ENCODE measurements at places on chromosomes 7 and 10.

DNA sequence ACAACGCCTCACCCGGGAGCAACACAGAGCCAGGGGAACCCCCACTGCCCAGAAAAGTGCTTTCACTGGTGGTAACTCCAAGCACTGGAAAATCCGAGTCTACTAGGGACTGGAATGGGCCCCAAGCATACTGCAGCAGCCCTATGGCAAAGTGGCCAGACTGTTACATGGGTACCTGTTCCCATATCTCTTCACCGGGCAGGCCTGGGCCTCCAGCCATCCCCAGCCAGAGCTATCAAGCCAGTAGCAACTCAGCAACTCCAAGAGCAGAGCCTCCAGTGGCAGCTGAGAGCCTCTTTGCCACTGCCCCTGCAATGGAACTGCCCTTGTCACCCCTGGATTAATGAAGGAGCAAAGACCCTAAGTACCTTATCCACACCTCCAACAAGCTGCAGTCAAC, 73.5 kb downstream of the HBP1 start:
- no peaks in the 10 kb centered on the region for H3K27me3 ChIP-seq
- no peaks in the 10 kb centered on the region for H3K4me1 ChIP-seq
- DNase-seq = no peak
- no peak overlapping the region for H3K27ac ChIP-seq

- H3K27me3 ChIP-seq = no peaks in the 10 kb centered on the region
- H3K4me1 ChIP-seq = peaks cover 57% of the 10 kb centered on the region
- no peak for DNase-seq
- no peak overlapping the region for H3K4me3 ChIP-seq
Measured at GRCh38 chr10:79355420-79356017, 8.2 kb downstream of the PPIF start.

DNA sequence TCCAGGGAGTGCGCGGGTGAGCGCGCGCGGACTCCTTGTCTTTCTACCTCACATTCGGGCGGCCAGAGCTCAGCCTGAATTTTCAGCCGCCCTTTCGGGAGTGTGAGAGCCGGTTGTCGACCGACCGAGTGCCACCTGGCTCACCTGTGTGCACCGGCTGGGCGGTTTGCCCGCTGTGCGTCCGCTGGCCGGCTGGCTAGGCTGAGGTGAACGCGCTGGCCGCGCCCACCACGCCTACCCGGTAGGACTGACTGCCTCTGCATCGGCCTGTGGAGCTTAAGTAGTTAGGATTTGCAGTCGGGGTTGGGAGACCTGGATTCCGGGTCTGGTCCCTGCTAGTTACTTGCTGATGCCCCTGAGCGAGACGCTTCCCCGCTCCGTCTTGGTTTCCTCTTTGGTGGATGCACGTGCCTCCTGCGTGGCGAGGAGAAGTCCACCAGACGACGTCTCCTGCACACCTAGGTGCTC, 553 bp downstream of the TSPAN15 start:
- H3K4me3 ChIP-seq = peak overlapping the region; percentile 50
- H3K27ac ChIP-seq = no peak overlapping the region

DNA sequence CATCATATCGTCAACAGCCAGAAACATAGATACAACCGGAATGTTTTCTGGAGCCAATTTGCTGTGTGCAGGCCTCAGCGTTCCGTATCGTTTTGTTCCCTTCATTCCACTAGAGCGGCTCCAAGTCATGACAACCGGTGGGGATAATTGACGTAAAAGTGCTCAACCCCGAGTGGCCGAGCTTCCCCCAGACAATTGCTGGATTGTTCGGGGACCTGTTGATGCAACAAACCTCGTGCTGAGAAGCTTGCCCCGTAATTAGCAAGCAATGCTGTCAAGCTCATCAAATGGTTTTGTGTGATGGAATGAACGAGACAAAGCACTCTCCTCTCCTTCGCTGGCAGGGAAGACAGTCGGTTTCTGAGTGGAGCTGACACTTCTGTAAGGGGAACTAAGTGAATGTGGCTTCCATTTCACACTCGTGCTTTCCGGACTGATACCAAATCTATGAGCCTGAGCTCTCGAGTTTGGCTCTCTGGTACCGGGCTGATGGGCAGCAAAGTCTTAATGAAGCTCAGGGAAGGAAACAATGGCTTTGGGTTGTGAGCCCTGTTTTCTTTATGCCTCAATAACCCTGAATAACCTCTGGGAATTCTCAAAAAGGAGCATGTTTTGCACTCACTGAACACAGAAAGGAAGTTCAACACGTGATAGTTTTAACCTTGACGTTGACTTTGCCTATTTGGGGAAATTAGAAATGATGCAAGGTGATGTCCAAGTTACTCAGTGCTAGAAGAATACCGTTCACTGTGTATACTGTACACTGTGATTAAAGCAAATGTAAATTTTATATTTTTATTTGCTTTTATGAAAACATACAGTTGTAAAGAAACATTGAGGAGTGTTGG, 220.5 kb downstream of the BAMBI start:
- no peaks in the 10 kb centered on the region for H3K36me3 ChIP-seq
- no peaks in the 10 kb centered on the region for H3K27me3 ChIP-seq
- H3K4me3 ChIP-seq = no peak overlapping the region
- no peak overlapping the region for H3K27ac ChIP-seq
- DNase-seq = no peak

DNA sequence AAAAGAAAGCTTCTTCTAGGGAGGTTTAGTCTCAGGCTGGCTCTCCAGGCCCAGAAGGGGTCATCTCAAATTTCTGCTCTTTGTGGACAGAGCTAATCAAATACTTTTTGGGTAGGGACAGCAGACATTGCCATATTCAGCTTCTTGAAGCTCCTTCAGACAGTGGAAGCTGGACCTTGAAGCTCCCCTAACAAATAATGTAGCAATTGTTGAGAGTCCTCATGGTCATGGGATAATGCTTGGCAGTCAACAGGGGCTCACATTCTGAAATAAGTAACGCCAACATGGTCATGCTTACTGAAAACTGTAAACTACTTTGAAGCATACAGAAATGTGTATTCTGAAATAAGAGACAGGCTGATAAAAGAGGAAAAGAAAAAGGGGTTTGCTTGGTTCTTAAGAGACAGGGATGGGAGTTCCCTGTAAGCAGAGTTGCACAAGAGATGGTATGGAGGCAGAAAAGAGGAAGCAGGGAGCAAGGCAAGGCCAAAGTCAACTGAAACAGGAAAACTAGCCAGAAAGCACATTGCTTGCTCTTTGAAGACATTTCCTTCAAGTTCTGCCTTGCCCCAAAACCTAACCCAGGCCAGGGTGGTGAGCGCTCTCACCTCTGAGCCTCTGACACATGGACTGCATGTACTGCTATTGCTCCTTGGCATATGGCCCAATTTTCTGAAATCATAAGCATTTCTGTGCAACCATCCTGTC, 53.1 kb upstream of the KMT2E start:
- H3K27ac ChIP-seq = no peak overlapping the region
- H3K27me3 ChIP-seq = no peaks in the 10 kb centered on the region
- peaks cover 27% of the 10 kb centered on the region for H3K4me1 ChIP-seq
- no peak overlapping the region for H3K4me3 ChIP-seq
- DNase-seq = no peak

DNA sequence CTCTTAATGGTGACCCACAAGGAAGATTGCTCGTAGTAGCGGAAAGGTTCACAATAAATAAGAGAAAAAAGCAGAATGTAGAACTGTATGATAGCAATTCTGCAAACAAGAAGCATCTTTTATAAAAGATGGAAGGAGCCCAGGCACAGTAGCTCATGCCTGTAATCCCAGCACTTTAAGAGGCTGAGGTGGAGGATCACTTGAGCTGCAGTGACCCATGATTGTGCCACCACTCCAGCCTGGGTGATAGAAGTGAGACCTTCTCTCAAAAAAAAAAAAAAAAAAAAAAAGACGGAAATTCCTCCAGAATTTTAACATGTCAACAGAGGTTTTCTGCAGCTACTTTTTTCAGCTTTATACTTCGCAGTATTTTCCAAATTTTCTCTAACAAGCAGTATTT, 13.2 kb downstream of the GATAD1 start:
- no peaks in the 10 kb centered on the region for H3K4me1 ChIP-seq
- no peak overlapping the region for H3K4me3 ChIP-seq
- H3K27me3 ChIP-seq = no peaks in the 10 kb centered on the region
- H3K36me3 ChIP-seq = peaks cover 7% of the 10 kb centered on the region

DNA sequence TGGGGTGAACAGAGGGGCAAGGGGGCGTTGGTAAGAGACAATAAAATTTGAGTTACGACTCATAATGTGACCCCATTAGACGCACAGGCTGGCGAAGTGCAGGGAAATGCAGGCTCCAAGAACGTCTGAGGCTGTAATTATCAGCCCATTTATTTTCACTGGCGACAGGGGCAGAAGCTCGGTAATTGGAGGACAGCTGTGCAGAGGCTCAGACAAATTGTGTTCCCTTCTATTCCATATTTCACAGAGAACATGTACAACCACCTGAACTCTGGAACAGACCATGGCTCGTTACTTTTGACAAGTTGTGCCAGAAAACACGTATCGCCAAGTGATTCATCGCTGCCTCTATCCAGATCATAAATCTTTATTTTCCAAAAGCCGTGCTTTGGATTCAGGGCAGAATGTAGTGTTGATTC, 137.3 kb upstream of the FRMD4A start:
- no peaks in the 10 kb centered on the region for H3K4me1 ChIP-seq
- no peaks in the 10 kb centered on the region for H3K27me3 ChIP-seq
- no peak overlapping the region for H3K27ac ChIP-seq
- DNase-seq = no peak
- no peak overlapping the region for H3K4me3 ChIP-seq

DNA sequence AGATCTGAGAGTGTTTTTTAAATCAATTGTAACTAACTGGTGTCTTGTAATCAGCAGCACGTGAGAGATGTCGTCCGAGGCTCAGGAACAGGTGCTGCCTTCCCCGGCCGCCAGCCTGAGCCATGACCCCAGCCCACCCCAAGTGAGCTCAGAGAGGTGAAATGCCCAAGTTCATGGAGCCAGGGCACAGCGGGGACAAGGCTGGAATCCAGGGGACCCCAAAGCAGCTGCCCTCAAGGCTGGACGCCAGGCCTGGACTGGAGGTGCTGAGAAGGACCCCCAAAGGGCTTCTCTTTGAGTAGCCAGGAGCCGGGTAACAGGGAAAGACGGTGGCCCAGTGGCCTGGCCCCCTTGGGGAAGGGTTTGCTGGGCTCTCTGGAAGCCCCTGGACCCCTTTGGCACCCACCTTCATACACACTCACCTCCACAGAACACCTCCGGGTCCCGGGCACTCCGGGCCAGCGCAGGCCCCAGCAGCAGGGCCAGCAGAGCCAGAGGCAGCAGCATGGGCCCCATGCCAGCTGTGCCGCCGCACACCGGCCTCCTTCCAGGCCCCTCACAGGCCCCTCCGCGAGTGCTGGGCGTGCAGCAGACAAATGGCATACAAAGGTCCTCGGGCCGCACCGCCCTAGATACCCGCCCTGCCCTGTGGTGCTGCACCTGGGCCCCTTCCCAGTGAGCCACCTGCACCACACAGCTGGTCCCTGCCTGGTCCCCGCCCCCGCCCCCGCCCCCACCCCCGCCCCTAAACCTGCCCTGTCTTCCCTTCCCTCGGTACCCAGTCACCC, 24.0 kb upstream of the CNPY1 start:
- no peak overlapping the region for H3K27ac ChIP-seq
- H3K4me3 ChIP-seq = no peak overlapping the region
- peaks cover 63% of the 10 kb centered on the region for H3K27me3 ChIP-seq
- H3K36me3 ChIP-seq = no peaks in the 10 kb centered on the region
- no peak for DNase-seq

DNA sequence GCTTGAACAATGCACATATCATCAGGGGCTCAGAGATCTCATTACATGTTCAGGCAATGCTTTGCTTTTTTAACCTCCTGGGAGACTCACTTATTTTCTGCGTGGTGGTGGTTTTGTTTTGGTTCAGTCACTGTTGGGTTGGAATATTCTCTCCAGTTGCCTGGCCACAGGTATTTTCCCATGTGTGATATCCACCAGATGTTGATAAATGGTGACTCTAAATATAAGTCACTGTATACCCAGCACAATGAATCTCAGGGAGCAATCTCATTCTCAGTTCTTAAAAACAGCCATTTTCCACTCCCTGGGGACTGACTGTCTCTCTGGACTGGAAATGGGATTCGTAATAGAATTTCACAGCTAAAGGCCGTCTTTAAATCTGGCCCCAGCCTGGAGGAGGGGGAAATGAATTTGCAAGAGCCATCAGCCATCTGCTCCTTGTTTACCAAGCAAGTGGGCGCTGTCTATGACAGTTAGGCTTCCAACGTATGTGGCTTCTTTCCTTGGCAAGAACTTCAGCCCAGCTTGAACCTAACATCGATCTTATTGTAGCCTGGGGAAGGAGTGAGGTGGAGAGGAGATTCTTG, 1106.2 kb downstream of the NRG3 start:
- H3K27me3 ChIP-seq = no peaks in the 10 kb centered on the region
- DNase-seq = no peak
- no peaks in the 10 kb centered on the region for H3K4me1 ChIP-seq
- H3K36me3 ChIP-seq = no peaks in the 10 kb centered on the region

DNA sequence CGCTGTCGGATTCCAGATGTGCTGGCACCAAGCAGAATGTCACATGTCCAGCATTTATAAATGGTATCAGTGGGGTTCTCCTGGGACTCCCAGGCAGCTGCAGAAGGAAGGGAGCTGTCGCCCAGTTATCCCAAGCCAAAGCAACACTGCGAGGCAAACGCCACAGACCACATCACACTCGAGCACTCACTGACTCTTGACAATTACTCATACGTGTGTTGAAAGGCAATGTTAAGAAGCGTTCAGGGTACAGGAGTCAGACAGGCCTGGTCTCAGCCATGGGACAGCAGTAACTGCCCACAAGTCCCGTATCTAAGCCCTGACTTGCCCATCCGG, 113.4 kb downstream of the DIP2C start:
- H3K36me3 ChIP-seq = no peaks in the 10 kb centered on the region
- H3K4me1 ChIP-seq = no peaks in the 10 kb centered on the region
- H3K27ac ChIP-seq = no peak overlapping the region
- DNase-seq = no peak

- H3K36me3 ChIP-seq = no peaks in the 10 kb centered on the region
- H3K4me1 ChIP-seq = no peaks in the 10 kb centered on the region
- H3K27ac ChIP-seq = no peak overlapping the region
Measured at GRCh38 chr10:92387289-92387940, 96.4 kb downstream of the MARCHF5 start.

DNA sequence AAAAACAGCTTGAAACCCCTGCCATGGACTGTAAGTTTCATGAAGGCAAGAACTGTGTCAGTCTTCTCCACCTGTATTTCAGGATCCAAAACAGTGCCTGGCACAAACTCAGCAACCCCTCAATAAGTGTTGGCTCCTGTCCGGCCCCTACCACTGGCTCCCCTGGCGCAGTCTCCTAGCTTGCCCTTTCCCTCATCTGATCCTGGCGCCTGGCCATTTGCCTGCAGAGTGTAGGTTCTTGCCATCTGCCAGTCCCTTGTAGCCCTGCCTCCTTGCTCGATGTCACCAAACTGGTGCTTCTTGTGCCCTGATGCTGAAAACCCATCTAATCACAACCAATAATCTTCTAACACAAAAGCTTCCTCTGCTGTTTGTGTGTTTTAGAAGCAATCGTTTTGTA, 60.4 kb downstream of the LGI1 start:
- H3K4me1 ChIP-seq = no peaks in the 10 kb centered on the region
- no peak for DNase-seq
- H3K27ac ChIP-seq = no peak overlapping the region
- no peaks in the 10 kb centered on the region for H3K27me3 ChIP-seq
- H3K4me3 ChIP-seq = no peak overlapping the region
- no peaks in the 10 kb centered on the region for H3K36me3 ChIP-seq
